ENCODE measurements at places on chromosomes 6 and 20.
A peak's percentile ranks its signal among the peaks of the same experiment; 100 is the strongest.

- DNase-seq: no peak
These were observed 24.8 kb downstream of the MAFB start for GRCh38 chr20:40663991-40664880.

GRCh38 chr6:154614641-154615040 is 104.2 kb upstream of the CNKSR3 start:
- DNase-seq: no peak

GRCh38 chr6:138253731-138254130 is 35.4 kb upstream of the PBOV1 start:
- DNase-seq: no peak

GRCh38 chr6:168088161-168089053 is 9.4 kb upstream of the FRMD1 start:
- no peak for DNase-seq

GRCh38 chr6:14270925-14271788 is 153.6 kb downstream of the CD83 start:
- no peak for DNase-seq

DNA sequence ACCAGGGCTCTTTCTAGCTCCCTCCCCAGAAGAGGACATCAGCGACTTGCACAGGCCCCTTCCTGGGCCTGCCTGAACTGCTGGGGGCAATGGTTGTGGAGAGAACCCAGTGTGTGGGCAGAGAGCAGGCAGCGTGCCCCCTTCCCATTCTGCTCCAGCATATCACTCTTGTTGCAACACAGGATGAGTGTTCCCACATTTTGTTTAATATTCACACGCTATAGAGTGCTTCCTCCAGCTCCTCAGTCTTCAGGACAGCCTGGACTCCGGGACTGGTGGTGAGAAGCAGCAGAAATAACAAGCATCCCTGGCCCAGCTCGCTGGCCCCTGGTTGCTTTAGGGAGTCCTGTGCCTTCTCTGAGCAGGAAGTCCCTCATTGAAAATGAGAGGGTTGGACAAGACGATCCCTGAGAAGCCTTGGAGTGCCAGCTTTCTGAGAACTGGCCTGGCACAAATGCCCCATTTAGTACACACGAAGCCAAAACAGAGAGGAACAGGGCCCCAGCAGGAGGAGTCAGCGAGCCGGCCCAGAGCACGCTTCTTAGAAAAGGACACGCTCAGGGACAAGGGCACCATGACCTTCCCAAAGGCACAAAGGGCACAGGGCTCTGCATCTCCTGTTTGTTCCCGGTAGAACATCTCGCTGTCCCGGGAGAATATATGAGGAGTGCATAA is 84.2 kb upstream of the FOXC1 start:
- DNase-seq: no peak

- DNase-seq: no peak
These were observed 348.3 kb downstream of the BCKDHB start for GRCh38 chr6:80454661-80455365.

GRCh38 chr20:33267701-33268100 is 15.3 kb upstream of the BPIFB1 start:
- no peak for DNase-seq

GRCh38 chr6:105619971-105620741 is 217.3 kb upstream of the PREP start:
- DNase-seq: no peak

GRCh38 chr20:44092551-44093248 is 94.3 kb downstream of the JPH2 start:
- no peak for DNase-seq

GRCh38 chr6:156262014-156262413 is 515.2 kb upstream of the ARID1B start:
- no peak for DNase-seq

GRCh38 chr20:49161428-49162152 is 26.5 kb downstream of the STAU1 start:
- DNase-seq: no peak

- no peak for DNase-seq
These were observed 59.3 kb downstream of the TBC1D7 start for GRCh38 chr6:13268913-13269518.

GRCh38 chr6:138800377-138801150 is 4.7 kb downstream of the ECT2L start:
- no peak for DNase-seq

GRCh38 chr20:49979030-49979832 is 3.5 kb upstream of the SNAI1 start:
- DNase-seq: peak; percentile 81

DNA sequence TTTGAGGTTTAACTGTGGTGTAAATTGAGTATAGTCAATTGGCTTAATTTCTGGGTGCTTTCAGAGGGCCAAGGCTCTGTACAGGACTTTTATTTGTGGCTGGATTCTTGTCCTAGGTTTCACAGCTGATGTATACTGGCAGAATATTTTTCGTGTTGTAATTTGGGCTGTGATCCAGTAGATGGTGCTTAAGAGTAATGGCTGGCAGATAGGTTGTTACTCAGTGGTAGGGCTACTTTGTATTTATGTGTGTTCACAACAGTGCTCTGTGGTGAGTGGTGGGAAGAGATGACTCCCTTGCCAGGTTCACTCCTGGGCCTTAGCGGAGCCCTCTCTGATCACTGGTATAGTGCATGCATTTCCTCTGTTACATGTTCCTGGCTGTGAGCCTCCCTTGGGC is 34.5 kb upstream of the FERMT1 start:
- no peak for DNase-seq

GRCh38 chr6:31025595-31025994 is 15.3 kb downstream of the MUC22 start:
- DNase-seq: no peak

GRCh38 chr6:160519603-160520042 is 144.5 kb downstream of the LPA start:
- DNase-seq: peak; percentile 76

GRCh38 chr6:151379933-151380847 is 11.2 kb downstream of the ZBTB2 start:
- peak; percentile 46 for DNase-seq

DNA sequence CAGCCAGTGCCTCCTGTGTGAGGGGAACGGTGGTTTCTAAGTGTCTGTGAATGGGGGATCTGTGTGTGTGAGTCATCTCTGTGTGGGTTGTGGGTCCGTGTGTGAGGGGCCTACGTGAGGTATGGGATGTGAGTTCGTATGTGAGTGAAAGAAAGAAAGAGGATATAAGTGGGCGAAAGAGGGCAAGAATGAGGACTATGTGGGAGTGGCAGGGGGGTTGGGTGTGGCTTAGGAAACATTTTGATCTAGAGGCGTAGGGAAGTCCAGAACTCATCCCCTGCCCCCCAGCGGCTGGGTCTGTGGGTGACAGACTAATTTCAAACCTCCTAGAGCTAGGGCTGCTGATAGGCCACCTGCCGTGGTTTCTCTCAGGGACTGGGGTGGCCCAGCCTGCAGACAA is 35.5 kb downstream of the DHX35 start:
- peak; percentile 84 for DNase-seq

GRCh38 chr6:161064915-161065314 is 73.3 kb downstream of the MAP3K4 start:
- DNase-seq: no peak

- no peak for DNase-seq
These were observed 233.1 kb upstream of the FERMT1 start for GRCh38 chr20:6355754-6356451.

DNA sequence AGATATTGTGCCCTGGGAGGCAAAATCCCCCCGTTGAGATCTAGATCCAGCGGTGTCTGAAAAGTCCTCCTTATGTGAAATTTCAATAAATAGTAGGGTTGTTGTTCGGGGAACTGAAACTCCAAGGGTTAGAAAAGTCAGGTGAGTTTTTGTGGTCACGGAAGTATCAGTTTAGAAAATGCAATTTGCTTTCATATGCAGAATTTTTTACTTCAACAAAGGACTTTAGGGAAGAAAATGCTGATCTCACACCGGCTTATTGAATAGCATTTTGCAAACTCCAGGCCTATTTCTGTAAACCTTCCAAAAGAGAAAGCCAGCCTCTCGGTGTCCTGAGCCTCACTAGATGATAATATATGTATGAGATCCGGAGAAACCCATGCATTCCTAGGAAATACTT is 254.7 kb downstream of the TSHZ2 start:
- no peak for DNase-seq

- no peak for DNase-seq
These were observed 553.4 kb upstream of the EPHA7 start for GRCh38 chr6:93972791-93973190.

DNA sequence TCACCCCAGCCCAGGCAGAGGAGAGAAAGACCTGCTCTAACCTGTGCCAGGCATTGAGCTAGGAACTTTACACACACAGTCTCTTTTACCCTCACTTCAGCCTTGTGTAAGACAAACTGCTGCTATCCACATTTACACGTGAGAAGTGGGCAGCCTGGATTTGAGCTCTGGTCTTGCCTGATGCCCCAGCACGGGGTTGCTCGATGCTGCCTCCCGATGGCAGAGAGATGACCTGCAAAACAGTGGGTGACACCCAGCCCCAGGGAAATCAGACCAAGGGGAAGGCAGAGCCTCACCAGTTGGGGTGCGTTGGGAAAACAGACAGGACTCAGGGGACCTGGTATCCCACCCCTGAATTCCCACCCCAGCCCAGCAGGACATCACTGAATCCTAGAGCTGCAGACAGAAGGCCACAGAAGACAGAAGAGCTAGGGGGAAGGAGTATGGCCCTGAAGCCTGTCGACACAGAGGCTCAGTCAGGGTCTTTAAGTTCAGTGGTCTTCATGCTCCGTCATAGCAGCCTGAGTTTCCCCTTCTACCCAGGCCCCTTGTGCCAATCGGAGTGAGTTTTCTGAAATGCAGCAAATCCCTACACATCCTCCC is 990 bp downstream of the BPI start:
- peak; percentile 47 for DNase-seq

DNA sequence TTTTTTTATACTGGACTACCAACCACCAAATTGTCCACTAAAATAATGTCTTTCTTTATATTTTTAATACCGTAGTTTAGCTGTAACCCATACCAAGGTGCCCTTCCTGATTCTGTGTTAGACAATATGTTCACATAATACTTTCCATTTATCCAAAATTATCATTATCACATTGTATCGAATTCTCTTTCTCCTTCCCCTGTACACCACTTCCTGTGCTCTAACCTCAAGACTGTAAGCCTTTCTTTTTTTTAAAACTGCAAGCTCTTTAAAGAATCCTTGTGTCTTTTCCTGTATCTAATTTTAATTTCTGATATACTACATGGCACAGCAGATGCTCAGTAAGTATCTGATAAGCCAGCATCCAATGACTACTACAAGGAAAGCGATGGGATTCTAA is 917.5 kb downstream of the EYS start:
- DNase-seq: no peak

GRCh38 chr6:163402616-163403015 is 11.9 kb upstream of the QKI start:
- DNase-seq: no peak

- peak; percentile 17 for DNase-seq
These were observed 129.5 kb upstream of the SSTR4 start for GRCh38 chr20:22905658-22906057.

GRCh38 chr6:169960521-169960885 is 209.1 kb downstream of the ERMARD start:
- no peak for DNase-seq

GRCh38 chr6:89267918-89268317 is 47.2 kb downstream of the GABRR2 start:
- no peak for DNase-seq

- peak; percentile 50 for DNase-seq
These were observed 35.2 kb upstream of the NOP56 start for GRCh38 chr20:2617099-2617714.

GRCh38 chr6:39365281-39366074 is 43.0 kb upstream of the KCNK16 start:
- DNase-seq: no peak

DNA sequence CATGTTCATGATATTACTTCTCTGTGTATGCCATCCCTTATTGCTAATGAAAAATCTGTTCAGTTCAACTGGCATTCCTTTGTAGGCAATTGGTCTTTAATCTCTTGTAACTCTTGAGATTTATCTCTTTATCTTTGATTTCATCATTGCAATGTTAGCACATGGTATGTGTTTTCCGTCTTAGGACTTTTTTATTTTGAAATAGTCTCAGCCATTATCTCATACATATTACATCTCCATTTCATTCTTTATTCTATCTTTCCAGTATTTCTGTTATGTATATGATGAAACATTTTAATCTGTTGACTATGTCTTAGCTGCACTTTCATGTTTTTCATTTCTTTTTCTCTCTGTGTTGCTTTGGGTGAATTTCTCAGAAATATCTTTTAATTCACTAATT is 58.1 kb downstream of the VSTM2L start:
- no peak for DNase-seq

- DNase-seq: no peak
These were observed 95.3 kb downstream of the MLIP start for GRCh38 chr6:54206510-54206909.

- no peak for DNase-seq
These were observed 14.5 kb upstream of the TFB1M start for GRCh38 chr6:155328539-155329459.

GRCh38 chr6:142750998-142751397 is 194.0 kb downstream of the HIVEP2 start:
- no peak for DNase-seq

DNA sequence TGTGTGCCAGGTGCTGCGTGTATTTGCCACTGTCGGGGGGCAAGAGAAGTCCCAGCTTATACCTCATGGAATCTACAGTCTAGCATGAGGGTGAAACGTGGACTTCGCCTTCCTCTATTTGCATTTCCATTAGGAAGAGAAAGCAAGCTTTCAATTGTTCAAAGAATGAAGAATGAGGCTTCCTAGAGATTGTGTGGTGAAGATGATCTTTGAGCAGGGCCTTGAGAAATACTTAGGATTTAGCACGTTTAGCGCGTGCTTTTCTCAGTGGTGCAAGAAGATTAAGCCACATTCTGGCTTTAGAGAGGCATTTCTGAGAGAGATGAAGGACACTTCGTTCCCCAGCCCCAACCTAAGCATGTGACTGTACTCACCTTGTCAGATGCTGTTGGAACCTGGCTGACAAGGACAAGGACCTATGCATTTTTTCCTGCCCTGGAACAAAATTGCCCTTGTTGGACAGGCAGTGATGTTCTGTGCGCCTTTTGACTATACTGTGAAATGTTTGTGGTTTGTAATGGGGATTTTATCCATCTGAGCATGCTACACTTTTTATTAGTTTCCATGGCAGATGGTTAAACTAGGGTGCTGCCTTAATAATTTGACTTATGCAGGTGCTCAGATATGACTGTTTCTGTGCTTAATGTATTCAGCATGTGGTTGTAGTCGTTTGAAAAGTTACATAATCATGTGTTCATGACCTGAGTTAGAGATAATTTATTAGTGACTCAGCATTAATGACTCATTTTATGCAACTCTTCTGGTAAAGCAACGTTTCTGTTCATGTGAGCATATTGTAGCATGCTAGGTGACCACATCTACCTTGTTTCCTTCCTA is 10.7 kb downstream of the TULP4 start:
- DNase-seq: peak; percentile 41

GRCh38 chr6:111256646-111257045 is 169.3 kb downstream of the SLC16A10 start:
- no peak for DNase-seq

- DNase-seq: no peak
These were observed 702.7 kb downstream of the EPHA7 start for GRCh38 chr6:92716638-92717037.

- DNase-seq: no peak
These were observed 149.6 kb downstream of the QRSL1 start for GRCh38 chr6:106778943-106779342.

- peak; percentile 62 for DNase-seq
These were observed 3.3 kb downstream of the SPEF1 start for GRCh38 chr20:3777716-3778629.

Data from GM10248 (cell line).